Iris pigment epithelial cell (primary cell): ENCODE measurements at places on chromosomes 1 and 21.

DNA sequence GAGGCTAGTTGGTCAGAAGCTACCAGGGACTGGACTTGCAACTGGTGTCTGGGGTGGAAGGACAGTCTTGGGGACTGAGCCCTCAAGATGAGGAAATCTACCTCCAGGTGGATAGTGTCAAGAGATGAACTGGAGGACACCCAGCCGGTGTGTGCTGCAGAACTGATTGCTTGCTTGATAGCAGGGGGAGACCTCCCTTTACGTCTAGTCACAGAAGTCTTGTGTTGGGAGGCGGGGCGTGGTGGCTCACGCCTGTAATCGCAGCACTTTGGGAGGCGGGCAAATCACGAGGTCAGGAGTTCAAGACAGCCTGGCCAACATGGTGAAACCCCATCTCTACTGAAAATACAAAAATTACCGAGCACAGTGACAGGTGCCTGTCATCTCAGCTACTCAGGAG, 4.9 kb downstream of the RCC2 start:
- DNase-seq, result no peak

DNA sequence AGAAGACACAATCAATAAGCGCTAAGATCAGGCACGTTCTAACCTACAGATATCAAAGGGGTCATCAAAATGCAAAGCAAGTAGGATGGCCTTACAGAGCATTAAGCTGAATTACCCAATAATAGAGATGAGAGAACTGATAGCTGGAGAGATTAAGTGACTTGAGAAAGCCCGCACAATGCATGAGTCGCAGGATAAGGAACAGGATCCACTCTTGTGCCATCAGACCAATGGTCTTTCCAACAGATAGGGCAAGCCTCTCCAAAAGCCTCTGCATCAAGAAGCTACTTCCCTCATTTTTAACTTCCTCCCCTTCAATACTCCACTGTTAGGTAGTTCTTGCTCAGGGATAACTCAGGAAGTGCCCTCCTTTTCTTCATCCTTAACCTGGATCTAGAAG, 2.6 kb downstream of the CHML start:
- peak; percentile 47 for DNase-seq

DNA sequence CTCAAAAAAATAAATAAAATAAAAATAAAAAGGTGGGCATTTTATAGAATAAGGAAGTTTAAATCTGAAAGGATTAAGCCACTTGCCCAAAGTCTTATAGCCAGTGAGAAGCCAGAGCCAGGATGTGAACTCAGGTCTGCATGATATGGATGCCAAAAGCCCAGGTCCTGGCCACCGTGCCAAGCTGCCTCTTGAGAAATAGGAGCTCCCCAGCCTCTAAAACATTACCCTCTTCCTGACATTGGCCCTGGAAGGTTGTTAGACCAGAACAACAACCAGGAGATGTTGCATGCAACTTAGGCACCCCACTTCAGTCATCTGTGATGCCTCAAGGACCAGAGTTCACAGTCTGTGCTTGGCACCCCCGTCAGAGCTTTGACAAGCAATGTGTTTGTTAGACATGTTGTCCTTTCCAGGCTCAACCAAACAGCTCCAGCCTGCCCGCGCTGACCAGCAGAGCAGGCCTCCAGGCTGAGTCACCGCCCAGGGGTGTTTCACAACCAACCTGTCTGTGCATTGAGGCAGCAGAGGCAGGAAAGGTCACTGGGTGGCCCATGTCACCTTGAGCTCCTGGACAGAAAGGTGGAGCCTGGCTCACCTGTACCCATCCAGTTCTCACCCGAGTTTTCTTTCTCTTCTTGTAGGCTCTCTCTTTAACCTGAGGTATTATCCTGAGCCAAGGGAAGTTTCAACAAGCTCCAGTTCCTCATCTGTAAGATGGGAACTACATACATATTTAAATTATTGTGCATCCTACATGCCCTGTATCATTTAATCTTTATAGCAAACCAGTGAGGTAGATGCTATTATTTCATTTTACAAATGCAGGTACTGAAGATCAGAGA, 14.9 kb upstream of the MED18 start:
- peak; percentile 95 for DNase-seq

DNA sequence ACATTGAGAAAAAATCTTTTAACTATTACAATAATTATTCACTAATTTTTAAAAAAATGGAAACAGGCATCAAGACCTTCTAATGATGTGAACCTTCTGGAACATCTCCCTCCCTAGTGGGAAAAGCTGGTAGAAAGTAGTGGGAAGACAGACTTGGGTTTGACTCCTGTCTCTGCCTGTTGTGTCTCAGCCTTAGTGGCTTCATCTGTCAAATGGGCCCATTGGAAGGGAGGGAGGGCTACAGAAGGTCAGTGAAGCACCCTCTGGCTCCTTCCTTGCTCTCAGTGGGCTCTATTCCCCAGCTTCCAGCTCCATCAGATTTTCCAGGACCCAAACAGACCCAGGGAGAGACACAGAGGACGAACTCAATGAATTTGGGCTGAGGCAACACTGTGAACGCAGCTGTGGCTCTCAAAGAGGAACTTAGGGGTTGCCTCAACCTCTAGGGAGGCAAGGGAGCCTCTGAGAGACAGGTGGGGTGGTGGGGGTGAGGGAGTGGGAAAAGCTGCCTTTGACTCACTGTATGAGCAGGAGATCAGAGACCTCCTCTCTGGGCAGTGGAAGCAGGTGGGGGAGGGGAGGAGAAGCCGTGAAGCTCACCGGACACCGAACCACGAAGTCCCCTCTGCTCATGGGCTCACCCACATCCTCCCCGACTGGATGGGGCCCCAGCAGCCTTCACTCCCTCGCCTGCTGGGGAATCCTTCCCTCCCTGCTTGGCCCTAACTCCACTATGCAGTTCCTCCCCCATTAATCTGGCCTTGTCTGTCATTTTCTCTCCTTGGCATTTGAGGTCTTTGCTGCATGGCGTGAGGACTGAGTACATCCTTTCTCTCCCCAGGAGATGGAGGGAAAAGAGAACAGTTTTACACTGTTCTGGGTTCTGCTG, 4.5 kb downstream of the CNR2 start:
- no peak for DNase-seq
